Thyroid gland (tissue), 4 donors: ENCODE measurements at places on chromosomes 2 and 18. TPM values are rescaled to one million over a fixed set of nuclear protein-coding genes. Genes with fewer than 3 reads are reported as not detected.
A peak's percentile ranks its signal among the peaks of the same experiment; 100 is the strongest.

DNA sequence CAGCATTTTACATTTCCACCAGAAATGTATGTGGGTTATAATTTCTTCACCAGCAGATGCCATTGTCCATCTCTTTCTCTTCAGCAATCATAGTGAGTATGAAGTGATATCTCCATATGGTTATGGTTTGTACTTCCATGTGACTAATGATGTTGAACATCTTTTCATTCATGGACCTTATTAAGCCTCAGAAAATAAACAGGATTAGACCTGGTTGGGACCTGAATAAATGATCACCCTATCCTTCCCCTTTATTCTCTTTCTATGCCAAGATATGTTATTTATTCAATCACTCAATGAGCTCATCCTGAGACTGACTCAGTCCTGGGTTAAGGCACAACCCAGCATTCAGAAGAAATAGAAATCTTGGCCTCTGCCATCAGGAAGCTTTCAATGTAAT lies 86.6 kb downstream of the ANTXR1 start:
- DNase-seq: no peak

DNA sequence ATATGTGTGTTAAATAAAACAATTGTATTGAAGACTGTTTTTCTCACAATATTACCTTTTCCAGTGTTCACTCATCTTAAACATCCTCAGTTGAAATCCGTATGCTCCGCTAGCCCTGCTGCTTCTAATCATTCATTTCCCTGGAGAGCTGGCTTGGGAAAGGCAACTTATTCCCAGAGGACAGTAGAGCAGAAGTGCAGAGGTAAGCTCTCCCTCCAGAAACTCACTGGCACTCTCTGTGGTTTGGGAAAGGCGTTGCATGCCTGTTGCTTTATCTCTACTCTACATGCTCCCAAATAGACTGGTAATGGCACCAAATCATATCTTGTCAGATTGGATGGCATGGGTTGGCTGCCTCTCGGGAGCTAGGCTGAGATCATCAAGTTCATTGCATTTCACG lies 117.1 kb upstream of the BOD1L2 start:
- DNase-seq: no peak

GRCh38 chr18:22228976-22229375 lies 59.6 kb downstream of the GATA6 start:
- no peak for DNase-seq

DNA sequence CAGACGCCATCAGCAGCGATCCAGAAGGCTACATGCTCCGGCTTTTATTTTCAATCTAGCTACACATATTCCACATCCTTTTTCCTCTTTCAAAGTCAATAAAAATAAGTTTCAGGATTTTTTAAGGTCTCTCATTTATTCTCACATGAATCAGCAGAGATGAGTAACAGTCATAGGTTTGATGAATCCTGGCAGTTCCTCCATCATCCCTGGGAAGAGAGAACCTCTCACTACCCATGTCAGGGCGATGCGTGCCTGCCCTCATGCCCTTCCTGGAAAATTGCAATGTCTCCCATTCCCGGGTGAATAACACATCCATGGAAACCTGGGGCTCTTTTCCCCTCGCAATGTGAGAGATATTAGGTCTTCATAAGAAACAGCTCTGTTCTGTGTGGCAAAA lies 301.1 kb upstream of the SMIM21 start:
- DNase-seq: no peak

- DNase-seq: peak; percentile 29
These were observed 9.8 kb upstream of the ERBB4 start for GRCh38 chr2:212548455-212548819.

The UGT1A4 gene
- total RNA-seq: 0.34 TPM

The METTL21A gene
- 36.1 TPM for total RNA-seq

The FBXO15 gene
- total RNA-seq: 0.71 TPM
